Fibroblast of lung (primary cell): ENCODE measurements at places on chromosomes 11 and 22. TPM values are rescaled to one million over a fixed set of nuclear protein-coding genes. Genes with fewer than 3 reads are reported as not detected.
A peak's percentile ranks its signal among the peaks of the same experiment; 100 is the strongest.

DNA sequence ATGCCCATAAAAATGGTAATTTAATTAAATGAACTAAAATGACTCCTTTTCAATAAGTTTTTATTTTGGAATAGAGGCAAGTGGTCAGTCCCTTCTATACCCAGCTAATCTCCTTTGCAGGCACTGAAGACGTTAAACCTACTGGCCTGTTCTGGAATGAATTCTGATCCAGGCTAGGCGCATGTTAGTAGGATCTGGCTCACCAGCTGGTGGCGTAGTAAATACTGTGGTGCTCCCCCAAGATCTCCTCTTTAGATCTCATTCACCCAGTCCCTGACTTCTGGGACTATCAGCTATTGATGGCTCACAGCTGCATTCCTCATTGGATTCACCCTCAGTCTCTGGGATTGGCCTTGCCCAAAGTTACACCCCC is 173.7 kb upstream of the DDI1 start:
- no peak for DNase-seq

The SIK3 gene
- total RNA-seq, result 11.8 and 22.8 TPM in 2 replicates

The THYN1 gene
- 78.1 and 88.7 TPM in 2 replicates for total RNA-seq

GRCh38 chr22:20979243-20979809 is 2.8 kb upstream of the LZTR1 start:
- peak; percentile 85 for DNase-seq

The NLRX1 gene
- 12.8 and 21.3 TPM in 2 replicates for total RNA-seq

The MS4A4A gene
- total RNA-seq, result not detected in 2 replicates

DNA sequence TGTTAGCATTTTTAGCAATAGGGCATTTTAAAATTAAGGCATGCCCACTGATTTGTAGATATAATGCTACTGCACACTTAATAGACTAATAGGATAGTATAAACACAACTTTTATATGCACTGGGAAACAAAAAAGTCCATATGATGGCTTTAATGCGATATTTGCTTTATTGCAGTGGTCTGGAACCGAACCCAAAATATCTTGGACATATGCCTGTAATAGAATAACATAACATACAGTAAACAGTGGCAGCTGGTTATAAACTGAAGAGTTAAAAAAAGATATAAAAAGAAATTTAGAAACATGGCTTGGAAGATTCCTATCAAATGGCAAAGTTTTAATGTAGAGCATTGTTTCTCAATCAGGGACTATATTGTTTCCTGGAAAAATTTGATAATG is 111.9 kb downstream of the KIF18A start:
- no peak for DNase-seq

DNA sequence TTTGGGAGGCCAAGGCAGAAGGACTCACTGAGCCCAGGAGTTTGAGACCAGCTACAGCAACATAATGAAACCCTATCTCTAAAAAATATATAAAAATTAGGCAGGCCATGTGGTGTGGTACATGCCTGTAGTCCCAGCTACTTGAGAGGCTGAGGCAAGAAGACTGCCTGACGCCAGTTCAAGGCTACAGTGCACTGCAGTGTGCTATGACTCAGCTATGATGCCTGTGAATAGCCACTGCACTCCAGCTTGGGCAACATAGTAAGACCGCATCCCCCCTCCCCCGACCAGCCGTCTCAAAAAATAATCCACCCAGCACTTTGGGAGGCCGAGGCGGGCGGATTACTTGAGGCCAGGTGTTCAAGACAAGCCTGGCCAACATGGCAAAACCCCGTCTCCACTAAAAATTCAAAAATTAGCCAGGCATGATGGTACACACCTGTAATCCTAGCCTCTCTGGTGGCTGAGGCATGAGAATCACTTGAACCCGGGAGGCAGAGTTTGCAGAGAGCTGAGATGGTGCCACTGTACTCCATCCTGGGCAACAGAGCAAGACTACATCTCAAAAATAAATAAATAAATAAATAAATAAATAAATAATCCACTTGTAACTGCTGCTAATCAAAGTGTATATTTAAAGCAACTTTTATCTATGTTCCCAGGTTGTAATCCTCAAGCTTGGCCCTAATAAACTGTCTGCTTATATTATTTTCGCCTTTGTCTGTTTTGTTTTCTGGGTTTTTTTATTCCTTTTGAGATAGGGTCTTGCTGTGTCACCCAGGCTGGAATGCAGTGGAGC is 7.8 kb downstream of the HPS5 start:
- peak; percentile 43 for DNase-seq

GRCh38 chr22:29207562-29208501 is 2.1 kb downstream of the EMID1 start:
- DNase-seq, result no peak

DNA sequence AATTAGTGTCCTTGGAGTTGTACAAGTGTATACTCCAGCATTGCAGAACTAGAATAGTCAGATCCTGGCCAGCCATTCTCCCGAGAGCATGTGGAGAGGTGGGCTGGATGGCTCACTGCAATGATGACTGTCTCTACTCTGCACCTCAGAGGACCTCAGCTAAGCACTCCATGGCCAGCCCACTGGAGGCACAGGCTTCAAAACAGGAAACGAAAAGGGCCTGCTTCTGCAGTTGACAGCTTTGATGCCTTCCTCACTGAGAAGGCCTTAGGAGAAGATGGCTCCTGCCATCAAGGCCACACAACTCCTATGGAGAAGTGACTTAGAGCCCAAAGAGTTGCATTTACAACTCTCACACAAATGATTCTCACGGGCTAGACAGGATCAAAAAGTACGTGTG is 9.1 kb downstream of the POLD4 start:
- no peak for DNase-seq

DNA sequence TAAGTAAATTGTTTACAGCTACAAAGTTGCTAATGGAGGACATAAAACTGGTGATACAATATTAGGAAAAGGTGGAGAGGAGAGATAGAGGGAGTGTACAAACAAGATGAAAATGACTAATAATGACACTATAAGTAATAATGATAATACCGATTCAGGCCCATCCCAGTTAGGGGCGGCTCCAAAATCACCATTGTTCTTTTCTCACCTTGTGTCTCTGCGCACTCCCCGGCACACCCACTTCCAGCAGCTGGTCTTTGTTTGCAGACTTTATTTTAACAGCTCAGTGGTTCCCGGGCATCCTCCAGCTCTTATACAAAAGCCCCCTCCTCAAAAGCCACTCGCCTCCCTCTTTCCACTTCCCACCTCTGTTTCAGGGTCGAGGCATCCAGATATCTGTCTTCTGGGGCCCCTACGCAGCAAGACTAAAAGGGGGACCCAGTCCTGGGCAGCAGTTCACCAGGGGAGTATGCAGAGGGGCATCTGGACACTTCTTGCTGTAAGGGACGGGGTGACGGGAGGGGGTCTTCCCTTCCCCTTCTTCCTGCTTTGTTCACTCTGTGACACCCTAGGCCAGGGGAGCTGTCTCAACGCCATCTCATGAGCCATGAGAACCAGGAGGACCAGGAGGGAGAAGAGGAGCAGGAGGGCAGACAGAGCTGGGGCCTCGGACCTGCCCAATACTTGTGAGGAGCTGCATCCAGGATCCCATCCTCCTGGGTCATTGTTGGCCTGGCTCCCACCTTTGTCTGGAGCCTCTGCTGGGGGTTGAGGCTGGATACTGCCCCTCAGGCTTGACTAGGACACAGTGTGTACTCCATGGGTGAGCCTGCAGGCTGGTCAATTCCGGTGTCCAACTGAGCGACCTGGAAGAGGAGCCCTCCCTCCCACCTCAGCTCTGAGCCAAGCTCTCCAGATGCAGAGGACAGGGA is 2.7 kb downstream of the APOL2 start:
- no peak for DNase-seq

- DNase-seq, result peak; percentile 22
Measured at GRCh38 chr11:18203723-18204122, 31.1 kb downstream of the MRGPRX4 start.

DNA sequence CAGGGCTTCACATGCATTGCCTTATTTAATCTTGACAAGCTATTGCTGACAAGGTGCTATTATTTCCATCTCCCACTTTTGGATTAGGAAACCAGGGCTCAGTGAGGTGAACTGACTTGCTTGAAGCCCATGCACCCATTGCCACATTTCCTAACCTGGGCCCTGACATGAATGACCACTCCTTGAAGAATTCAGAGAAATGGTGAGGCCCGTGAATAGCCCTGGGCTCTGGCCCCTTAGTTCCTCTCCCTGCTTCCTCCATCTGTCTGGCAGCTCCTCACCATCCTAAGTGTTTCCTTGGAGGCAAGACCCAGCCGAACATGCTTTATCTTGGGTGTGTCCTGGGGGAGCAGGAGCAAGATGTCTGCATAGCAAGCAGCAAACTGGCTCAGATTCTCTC is 56.1 kb upstream of the NECTIN1 start:
- no peak for DNase-seq

DNA sequence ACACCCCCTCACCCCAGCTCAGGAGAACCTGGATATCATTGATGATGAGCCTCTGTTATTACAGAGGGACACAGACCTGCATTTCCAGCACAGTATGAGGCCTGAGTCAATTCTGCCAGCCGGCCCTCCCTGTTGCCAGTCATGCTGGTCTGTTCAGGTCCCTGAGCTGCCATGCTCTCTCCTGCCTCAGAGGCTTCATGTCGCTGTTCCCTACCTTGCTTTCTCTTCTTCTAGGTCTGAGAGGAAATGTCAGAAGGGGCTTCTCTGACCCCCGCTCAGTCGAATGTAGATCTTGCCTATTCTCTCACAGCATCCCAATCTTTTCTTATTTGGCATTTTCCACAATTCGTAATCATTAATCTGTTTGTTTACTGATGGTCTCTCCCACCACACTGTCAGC is 21.8 kb upstream of the ABCC8 start:
- DNase-seq, result no peak

GRCh38 chr11:20668844-20669819 is at the start of gene NELL1:
TSS of gene NELL1 (plus strand) at chr11:20669586.
- no peak for DNase-seq

The DGAT2 gene
- total RNA-seq, result 1.3 and 2.3 TPM in 2 replicates

The PRR33 gene
- not detected in 2 replicates for total RNA-seq

GRCh38 chr11:10637731-10638151 is 55.8 kb downstream of the IRAG1 start:
- no peak for DNase-seq

GRCh38 chr11:116718955-116719501 is 53.8 kb downstream of the BUD13 start:
- DNase-seq, result no peak

GRCh38 chr11:36564376-36565030 is 3.3 kb upstream of the RAG1 start:
- DNase-seq, result peak; percentile 46

GRCh38 chr11:57597461-57597915 is at the start of gene SERPING1:
TSS of gene SERPING1 (plus strand) at chr11:57597685. CDS start at chr11:57598271, 586 bp downstream.
- DNase-seq, result no peak

The FGF4 gene
- not detected in 2 replicates for total RNA-seq

GRCh38 chr11:4094348-4095291 is at the start of gene RRM1:
TSS of gene RRM1 (plus strand) at chr11:4094799. CDS start at chr11:4095013, 214 bp downstream.
- peak; percentile 98 for DNase-seq

GRCh38 chr11:126711977-126712625 is 288.5 kb downstream of the KIRREL3 start:
- DNase-seq, result no peak

- DNase-seq, result peak; percentile 25
Measured at GRCh38 chr11:116312570-116313391, 460.0 kb downstream of the BUD13 start.

The DKK3 gene
- total RNA-seq, result 387 and 1,064 TPM in 2 replicates
